HT-29 (cell line): ENCODE measurements at places on chromosomes 2 and 18. TPM values are rescaled to one million over a fixed set of nuclear protein-coding genes. Genes with fewer than 3 reads are reported as not detected.

The RTP5 gene
- total RNA-seq: not detected in 2 replicates

The CREG2 gene
- not detected in 2 replicates for total RNA-seq

The SH2D6 gene
- 0.08 and 0.21 TPM in 2 replicates for total RNA-seq

The CASP8 gene
- total RNA-seq: 19.4 and 20.1 TPM in 2 replicates

The LHCGR gene
- total RNA-seq: not detected in 2 replicates

The VIT gene
- not detected in 2 replicates for total RNA-seq

The DES gene
- total RNA-seq: 0.63 TPM in 1 of 2 replicates, not detected in the other

The CHRNA1 gene
- total RNA-seq: not detected in 2 replicates

The ZNF24 gene
- 9.3 and 9.7 TPM in 2 replicates for total RNA-seq

The BUB1 gene
- total RNA-seq: 36.9 and 37.5 TPM in 2 replicates

- DNase-seq: peak; percentile 49
Measured at GRCh38 chr2:159903443-159904126, 105.6 kb upstream of the CD302 start.

- no peak for DNase-seq
Measured at GRCh38 chr2:240124651-240125030, 11.5 kb downstream of the COPS9 start.

DNA sequence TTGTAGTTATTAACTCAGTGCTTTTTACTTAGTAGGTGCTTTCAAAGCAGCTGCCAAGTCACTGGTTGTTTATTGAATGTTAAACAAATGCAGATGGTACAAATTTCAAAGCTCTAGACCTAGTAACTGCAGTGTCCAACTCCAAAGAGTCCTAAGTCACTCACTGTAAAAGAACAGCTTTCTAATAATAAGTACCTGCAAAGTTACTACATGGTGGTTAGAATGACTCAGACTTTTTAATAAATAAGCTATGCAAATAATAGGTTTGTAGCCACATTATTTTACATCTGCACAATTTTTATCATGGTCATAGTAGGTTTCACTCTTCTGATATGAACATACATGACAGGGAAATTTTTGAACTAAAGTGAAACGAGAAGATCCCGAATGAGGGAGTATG is 1620.4 kb upstream of the CELF4 start:
- no peak for DNase-seq

DNA sequence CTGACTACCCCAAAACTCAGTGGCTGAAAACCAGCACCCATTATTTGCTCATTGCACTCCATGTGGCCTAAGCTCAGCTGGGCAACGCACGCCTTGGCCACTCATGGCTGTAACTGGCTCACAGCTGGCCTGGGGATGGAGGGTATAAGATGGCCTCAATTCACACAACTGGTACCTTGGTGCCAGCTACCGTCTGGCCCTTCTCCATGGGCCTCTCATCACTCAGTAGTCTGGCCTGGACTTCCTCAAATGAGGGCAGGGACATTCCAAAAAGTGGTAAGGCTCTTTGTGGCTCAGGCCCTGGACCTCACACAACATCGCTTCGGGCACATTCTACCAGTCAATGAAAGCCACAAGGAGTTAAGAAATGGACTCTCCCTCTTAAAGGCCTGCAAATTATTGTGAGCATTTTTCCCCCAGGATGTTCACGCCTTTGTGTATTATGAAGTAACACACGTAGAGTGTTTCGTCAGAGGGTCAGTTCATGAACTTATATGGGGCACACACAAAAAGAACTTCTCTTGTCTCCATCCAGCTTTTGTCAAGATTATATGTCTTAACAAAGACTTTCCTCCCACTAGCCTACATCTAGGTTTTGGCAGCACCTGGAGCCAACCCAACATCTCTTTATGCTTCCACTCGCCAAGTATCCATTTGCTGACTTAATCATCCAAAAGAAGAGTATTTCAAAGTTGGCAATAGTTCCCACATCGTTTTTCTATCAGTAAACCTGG is 145.2 kb downstream of the CCBE1 start:
- DNase-seq: no peak

DNA sequence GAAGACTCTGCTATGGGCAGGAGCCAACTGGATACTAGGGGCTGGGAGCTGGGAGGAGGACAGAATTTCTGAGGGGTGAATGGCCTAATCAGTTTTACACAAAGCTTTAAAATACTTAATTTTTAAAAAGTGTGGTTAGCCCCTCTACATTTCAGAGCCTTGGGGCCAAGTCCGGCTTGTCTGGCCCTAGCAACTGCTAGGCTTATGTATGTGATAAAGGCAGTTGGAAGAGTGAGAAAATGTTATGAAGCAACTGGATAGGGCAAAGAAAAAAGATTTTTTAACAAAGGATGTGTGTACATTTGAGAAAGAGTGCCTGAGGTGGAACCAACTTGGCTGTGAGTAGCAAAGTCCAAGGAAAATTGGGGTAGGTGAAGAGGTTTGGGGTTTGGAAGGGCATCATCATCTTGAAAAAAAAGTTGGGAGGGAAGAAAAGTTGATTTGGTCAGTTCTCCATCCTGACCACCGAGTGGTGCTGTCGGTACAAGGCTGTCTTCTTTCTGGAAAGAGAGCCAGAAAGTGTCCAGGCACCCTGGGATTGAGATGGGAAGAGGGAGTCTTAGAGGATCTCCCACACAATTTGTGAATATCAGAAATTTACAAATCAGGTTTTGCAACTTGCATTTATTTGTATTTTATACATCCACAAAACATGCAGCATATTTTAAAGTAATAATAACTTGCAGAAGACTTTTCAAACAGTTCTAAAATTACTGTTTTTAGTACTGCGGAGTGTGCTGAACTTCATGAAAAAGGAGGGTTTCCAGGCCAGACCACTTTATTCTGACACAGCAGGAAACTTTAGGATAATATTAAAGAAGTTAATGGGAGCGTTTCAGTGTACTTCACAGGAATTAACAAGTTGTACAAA is 10.5 kb upstream of the CDK15 start:
- DNase-seq: peak; percentile 40

GRCh38 chr18:13680612-13681011 is 45.7 kb downstream of the FAM210A start:
- peak; percentile 58 for DNase-seq

DNA sequence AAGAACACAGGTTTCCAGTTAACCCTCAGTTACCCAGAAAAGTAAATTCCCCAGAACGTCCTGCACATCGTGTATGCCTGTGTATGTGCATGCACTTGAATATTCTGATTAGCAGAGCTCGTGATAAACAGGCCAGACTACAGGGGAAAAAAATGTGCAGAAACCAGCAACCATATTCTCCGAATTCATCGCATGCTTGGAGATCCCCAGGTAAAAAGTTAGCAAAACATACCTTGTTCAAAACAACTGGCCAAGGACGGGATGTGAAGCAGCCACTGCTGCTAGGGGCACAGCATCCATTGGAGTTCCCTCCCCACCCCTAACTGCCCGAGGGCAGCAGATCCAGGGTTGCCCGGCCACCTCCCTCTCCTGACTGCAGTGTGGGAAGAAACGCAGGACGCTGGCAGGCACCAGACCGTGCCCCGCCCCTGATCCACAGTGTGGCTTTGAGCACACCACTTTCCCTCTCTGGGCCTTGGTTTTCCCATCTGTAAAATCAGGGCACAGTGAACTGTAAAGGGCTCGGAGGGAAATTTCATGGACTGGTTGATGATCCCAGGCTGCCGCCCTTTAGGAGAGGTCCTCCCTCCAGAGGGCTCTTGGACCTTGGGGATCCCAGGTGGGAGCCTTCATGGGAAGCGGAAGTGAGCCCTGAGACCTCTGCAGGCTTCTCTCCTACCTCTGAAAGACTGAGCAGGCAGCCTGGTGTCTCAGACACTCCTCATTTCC is 11.9 kb upstream of the ARID5A start:
- DNase-seq: no peak

GRCh38 chr2:47174733-47175361 is 19.7 kb upstream of the STPG4 start:
- DNase-seq: peak; percentile 71

DNA sequence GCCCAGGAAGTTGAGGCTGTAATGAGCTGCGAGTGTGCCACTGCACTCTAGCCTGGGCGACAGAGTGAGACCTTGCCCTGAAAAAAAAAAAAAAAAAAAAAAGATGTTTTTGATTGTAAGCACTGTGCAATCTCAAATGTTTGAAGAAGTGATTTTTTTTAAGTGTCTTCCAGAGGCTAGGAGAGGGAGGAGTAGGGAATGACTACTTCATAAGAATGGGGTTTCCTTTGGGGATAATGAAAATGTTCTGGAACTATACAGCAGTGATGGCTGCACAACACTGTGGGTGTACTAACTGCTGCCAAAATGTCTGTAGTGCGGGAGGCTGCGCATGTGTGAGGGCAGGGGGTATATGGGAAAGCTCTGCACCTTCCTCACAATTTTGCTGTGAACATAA is 83.7 kb downstream of the MCFD2 start:
- no peak for DNase-seq

DNA sequence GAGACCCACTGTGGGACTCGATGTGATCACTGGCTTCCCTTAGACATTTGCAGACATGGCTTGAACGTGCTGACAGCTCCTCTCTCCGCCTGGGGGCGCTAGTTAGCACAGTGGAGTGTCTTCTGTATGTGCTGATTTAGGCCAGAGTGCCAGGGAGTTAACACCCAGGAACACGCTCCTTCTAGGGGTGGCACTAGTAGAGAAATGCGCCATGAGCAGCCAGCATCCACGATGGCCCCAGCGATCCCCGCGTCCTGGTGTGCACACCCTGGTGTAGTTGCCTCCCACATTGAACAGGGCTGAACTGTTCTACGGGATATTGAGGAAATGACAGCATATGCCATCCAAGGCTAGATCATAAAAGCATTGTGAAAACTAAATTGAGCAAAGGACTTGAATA is 11.4 kb upstream of the NMUR1 start:
- DNase-seq: no peak

- no peak for DNase-seq
Measured at GRCh38 chr2:166373105-166373504, 2.6 kb downstream of the SCN9A start.

DNA sequence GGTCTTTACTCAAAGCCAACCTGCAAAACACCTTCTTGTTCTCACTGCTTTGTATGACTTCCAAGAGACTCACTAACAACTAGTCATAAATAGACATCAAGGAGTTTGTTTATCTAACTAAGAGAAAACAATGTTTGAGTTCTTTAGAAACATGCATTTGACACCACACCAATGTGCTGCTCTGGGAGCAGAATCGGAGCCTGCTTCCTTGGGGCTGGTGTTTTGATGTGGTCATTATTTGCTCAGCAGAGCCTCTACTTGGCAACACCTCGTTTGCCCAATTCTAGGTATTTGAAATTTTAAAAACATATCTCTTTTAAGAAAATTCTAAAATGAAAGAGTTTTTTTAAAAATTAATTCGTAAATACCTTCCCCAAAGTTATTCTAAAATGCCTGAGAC is 167.5 kb downstream of the BCL2 start:
- no peak for DNase-seq

GRCh38 chr2:226837334-226837733 is 1.5 kb downstream of the RHBDD1 start:
- no peak for DNase-seq

DNA sequence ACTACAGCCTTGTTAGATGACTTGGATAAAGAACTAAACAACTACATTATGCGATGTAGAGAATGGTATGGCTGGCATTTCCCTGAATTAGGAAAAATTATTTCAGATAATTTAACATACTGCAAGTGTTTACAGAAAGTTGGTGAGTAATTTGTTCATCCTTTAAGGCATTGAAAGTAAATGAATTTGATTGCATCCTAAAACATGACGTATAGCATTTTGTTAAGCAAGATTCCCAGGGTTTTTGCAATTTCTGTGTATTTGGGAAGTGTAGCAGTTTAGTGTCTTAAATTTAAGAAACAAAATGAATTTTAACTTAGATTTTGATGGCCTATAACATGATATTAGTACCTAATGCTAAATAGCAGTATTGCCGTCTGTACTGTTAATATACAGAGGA is 24.8 kb downstream of the NOP58 start:
- DNase-seq: no peak

DNA sequence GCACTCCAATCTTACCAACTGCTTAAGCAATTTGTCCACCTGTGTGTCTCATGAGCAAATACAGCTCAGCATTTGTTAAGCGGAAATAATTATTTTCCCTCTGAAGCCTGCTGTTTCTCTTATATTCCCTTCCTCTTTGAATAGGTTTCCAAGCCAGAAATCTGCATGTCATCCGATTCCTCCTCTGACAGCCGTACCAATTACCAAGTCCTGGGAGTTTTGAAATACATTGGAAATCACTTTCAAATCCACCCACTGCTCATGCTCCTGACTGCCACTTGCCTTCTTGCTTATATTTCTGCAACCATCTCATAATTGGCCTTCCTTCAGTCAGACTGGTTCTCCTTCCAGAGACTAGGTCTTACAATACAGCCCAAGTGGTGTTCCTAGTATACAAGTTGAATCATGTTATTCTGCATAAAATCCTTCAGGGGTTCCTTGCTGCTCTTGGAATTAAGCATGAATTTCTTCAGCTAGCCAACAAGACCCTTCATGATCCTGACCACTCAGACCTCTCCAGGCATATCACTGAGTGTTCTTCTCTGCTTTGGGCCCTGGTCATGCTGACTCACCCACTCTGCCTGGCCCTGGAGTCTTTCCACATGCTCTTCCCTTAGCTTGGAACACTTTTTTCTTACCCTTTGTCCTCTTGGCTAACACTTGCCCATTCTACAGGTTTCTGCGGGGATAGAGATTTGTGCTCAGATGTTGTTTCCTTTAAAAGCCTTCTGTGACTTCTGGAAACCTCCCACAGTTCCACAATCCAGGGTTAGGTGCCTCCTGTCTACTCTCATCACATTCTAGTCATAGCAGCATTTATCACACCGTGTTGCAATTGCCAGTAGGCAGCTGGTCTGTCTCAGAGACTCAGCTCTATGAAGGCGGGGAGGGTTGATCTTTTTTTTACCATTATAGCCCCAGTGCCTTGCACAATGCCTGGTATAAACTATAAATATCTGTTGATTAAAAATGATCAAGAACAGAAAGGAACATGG is 157.6 kb downstream of the ARL6IP6 start:
- no peak for DNase-seq

DNA sequence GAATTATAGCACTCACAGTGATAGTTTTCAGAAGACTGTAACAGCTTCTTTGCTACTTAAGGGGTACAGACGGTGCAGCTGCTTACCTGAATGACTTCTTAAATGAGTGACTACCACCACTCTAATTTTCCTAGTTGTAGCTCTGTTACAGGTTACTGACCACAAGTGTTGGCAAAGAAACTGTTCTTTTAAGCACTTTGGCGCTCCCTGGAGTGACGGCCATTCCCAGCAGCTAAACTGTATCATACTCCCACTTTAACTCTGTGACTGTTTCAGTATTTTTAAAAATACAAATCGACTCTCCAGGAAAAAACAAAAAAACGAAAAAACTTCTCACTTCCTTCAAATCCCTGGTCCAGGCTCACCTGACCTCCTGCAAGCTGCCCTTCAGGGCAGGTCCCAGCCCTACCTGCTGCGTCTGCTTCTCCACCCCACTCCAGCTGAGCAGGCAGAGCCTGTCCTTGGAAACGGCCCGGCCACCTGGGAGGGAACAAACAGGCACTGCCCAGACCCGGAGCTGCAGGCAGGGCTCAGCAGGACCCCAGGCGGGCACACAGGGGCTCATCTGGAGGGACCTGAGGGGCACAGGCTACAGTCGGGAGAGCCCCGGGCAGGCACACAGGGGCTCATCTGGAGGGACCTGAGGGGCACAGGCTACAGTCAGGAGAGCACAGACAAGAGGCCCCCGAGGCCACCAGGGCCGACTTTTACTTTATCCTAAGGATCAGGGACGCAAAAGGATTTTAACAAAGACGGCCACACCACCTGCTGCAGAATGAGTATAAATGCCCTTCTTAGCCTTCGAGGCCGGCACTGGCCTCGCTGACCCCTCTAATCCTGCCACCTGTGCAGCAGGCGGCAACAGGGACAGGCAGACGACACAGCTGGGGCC is 24.5 kb downstream of the SLC66A2 start:
- no peak for DNase-seq
